ENCODE measurements at places on chromosomes 6 and 20.

DNA sequence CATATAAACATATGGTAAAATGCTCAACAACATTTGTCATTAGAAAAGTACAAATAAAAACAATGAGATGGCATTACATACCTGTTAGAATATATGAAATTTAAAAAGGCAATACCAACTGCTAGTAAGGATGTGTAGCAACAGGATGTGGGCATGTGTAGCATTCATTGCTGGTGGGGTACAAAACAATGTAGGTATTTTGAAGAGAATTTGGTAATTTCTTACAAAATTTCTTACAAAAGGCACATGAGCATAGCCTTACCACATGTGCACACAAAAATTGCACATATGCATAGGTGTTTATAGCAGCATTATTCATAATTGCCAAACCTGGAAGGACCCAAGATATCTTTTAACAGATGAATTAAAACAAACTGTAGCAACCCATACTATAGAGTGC, 1355.1 kb upstream of the CITED2 start:
- no peak for DNase-seq

DNA sequence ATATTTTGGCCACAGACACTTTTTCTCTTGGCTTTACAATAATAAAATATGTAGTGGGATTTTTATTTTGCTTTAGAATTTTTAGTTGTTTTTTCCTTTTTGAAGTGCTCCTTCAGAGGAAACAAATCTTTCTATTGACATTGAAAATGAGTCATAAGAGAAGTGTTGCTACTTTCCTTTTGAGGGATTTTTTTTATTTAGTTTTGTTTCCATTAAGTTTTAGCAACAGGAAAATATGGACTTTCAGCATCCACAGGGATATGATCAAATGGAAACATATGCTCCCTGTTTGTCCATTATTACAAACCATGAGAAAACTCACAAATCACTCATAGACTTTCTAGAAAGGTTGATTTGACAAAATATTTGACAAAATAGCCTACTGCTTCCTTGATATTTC, 65.3 kb upstream of the BMP2 start:
- no peak for DNase-seq

DNA sequence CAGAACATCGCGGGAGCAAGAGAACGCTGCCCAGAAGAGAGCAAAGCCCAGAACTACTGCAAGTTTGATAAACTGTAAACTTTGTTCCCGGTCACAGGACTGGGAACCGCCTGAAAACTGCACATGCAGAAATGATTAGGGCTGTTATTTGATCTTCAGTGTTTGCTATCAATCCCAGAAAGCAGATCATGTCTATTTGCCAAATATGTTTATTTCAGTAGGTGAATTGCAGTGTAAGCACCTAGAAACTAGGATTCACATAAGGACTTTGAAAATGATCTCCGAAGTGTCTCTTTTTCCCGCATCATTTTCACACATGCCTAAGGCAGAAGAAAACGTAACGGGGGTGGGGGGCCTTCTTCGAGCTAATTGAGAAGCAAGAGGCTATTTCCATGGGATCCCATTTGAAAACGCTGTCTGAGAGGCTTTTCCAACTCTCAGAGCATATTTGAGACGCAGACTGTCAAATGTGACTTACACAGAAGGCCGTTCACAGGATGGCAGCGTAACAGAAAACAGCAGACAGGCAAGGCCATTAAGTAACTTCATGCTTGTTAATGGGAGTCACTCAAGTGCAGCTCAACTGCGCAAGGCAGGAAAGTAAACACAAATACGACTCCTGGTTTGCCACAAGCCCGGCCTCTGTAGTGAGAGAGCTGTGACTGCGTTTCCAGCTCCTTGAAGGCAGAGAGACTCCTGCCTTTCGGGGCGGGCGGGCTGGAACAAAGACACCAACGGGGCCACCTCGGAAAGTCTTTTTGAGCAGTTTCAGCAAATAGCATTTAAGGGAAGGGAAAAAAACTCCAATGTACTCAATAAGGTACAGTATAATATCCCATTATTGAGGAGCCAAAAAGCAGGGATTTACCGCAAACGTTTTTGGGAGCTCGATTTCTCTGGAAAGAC, 144.7 kb upstream of the ZNF217 start:
- DNase-seq = no peak

DNA sequence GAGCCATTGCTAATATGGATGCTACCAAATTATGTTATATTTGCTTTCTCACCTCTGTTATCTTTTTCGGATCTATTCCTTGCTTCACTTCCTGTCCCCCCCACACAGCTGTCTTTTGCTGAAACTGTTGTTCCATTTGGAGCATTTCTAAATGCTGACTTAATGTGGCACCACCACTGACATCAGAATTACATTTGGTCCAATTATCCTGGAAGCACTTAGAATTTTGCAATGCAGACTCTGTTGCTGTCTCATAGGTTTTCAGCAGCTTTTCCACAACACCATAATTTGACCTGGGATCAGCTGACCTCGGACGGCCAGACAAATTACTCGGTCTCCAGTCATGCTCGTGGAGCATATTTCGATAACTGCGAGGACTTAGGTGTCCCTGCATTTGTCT, 12.8 kb downstream of the KIAA0408 start:
- DNase-seq = no peak

DNA sequence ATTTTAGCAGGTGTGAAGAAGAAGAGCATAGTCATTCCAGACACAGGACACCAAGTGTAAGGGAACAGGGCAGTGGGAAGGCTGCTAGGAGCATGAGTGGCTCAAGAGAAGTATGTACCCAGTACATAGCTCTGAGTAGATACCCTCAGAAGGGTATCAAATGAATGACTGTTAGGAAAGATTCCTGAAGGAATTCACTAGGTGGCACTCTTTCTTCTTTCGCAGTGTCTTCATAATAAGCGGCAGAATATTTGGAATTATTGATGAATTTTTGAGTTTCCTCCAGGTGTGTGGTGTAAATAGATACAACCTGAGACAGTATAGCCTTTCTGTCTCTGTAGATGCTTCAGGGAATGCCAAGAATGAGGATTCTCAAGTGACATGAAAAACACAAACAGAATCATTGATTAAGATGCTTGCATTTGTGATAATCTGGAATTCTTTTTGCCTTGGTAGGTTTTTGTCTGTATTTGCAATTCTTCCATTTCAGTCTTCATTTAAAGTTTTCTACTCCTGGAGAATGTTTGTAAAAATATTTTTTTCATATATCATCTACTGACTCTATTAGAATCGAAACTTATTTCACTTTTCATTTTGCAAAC, 264.3 kb upstream of the RIMS1 start:
- no peak for DNase-seq

- DNase-seq = no peak
Measured at GRCh38 chr6:80441131-80441530, 334.7 kb downstream of the BCKDHB start.

DNA sequence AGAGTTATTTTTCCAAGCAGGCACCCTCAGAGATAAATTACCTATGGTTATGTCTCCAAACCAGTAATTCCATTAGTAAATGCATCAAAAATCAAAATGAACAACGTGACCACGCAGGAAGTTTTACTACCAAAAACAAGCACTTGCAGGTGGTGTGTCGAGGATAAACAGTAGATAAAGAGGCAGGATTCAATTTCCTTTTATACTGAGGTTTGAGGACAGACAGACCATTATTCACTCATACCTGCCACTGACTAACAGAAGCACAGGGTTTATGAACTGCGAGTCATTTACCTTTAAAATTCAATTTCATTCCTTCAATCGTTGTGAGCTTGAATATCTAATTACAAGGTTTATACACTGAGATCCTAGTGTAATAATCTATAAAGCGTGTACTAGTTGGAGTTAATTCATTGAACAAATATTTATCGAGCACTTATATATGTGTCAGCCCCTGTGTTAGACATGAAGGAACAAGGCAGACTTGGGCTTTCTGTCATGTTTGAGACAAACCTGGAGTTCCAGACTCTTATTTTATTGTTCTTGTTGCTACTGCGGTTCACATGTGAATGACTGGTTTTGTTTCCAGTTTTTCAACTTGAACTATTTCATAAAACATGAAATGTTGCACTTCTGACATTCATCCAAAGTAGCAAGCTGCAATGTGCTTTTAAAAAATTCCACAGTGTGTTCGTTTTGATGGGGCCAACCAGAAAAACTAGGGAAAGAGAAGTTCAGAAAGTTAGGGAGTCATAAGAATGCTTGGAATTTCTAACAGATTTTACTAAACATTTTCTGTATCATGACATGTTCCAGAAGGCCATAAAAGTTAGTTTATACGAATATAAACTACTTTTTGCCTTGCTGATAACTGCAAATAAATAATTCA, 205.6 kb downstream of the UST start:
- DNase-seq = no peak

All from activated naive CD8-positive, alpha-beta T cell treated with anti-CD3 and anti-CD28 coated beads, Interleukin-2, amount 50 U/mL, for 24 hours (primary cell).